ENCODE measurements at places on chromosomes 11 and 22.

GRCh38 chr11:5603326-5603725 lies 6.9 kb downstream of the TRIM6 start:
- no peak for DNase-seq

GRCh38 chr11:94669023-94669422 lies 99.1 kb upstream of the AMOTL1 start:
- DNase-seq, result no peak

GRCh38 chr11:46896719-46897406 lies 21.5 kb downstream of the LRP4 start:
- DNase-seq, result peak; percentile 59

DNA sequence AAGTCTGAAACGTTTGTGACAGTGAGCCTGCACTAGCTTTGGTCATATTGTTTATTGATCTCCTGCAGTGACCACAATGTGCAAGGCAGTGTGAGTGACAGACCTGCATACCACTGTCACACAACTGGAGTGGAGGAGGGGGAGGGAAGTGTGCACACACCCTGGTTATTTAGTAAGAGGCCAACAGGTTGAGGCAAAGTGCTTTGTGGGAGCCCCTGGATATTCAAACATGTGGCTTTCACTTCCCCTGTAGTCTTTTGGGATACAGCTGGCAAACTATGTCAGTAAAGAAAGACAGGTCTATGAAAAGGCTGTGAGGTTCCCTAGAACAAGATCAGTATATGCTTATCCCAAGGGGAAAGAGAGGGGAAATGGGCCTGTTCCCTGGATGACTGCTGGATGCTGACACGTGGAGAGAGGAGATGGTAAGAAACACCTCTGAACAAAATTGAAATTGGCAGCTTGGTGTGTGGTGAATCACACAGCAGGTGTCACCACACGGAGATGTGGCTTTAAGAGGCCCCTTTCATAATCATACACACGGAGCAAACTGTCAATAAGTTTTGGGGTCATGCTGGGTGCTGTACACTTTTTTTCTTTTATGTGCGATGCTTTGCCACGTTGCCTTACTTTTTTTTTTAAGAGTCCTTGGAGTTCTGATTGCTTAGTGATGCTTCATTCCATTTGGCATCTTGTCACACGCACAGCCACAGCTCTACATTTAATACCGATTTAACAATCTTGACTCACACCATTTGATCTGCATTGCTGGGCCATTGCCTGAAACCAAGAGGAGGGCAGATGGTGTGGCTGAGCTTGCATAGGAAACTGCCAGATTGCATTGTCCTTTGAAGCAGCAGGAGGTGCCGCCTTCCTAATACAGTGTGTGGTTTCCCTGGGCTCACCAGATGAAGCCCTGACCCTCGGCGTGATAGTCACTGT lies 11.3 kb downstream of the OSBP2 start:
- DNase-seq, result peak; percentile 79

- no peak for DNase-seq
Observed at GRCh38 chr11:36097219-36097650, 153.4 kb downstream of the LDLRAD3 start.

DNA sequence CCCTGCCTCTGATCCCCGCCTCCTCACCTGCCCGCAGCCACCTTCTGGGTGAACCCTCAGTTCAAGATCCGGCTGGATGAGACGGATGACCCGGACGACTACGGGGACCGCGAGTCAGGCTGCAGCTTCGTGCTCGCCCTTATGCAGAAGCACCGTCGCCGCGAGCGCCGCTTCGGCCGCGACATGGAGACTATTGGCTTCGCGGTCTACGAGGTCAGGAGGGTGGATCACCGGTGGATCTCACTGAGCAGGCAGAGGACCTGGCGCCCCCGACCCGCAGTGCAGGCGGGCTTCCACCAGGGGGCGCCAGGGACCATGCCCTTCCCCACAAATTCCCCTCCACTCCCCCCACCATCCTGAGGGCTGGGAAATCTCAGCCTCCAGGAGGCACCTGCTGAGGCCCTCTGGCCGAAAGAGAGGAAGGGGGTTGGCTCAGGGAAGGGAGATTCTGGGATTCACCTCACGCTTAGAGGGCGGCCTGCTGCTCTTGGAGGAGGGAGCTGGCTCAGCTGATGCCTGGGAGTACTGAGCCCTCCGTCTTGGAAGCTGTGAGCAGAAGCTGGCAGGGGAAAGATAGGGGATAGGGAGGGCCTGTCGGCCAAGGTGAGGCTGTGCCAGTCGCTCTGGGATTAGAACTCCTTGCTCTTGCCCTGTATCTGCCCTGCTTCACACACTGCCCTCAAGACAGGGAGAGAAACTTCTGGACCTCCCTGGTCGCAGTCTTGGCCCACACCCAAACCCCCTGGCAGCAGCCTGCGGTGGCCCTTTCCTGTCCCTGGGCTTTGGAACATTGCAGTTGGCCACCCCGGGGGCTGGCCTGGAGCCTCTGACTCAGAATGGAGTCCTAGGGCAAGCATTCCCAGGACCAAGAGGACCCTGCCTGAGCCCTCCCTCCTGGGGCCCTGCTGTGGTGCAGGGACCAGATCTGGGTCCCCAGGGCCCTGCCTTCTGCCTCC lies 23.2 kb downstream of the CAPN1 start:
- peak; percentile 72 for DNase-seq

- DNase-seq, result peak; percentile 42
Observed at GRCh38 chr11:70650075-70650909, 252.0 kb downstream of the CTTN start.

Measured in HT1080 (cell line).